ENCODE measurements at places on chromosomes 5 and 9. TPM values are rescaled to one million over a fixed set of nuclear protein-coding genes. Genes with fewer than 3 reads are reported as not detected.

DNA sequence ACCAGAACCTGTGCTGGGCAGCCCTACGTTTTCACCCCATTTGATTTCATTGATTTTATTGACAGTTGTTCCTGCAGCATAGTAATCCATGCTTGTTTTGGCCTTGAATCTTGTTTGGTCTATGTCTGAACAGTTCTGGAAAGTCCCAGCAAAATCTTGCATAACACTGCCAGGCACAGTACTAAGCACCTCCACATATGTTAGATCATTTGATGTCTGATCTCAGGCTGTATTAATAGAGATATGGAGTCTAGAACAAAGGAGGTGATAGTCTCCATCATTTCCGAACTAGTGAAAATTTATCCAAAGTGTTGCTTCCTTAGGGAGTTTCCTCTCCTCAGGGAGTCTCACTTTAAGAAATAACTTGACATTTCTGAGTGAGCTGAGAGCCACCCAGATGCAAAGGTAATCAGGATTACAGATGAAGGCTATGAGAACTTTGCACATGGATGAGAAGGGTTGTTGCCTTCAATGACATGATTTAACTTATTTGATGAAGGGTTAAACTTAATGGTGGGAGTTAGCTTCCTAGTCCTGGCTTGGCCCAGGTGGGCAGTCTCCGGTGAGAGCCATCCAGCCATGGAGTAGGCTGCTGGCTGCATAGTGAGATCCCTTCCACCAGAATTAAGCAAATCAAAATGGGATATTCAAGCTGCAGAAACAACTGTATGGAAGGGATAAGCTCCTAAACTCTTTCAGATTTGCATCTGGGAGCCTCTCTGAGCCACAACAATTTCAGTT lies 173.8 kb upstream of the MVB12B start:
- DNase-seq: no peak

DNA sequence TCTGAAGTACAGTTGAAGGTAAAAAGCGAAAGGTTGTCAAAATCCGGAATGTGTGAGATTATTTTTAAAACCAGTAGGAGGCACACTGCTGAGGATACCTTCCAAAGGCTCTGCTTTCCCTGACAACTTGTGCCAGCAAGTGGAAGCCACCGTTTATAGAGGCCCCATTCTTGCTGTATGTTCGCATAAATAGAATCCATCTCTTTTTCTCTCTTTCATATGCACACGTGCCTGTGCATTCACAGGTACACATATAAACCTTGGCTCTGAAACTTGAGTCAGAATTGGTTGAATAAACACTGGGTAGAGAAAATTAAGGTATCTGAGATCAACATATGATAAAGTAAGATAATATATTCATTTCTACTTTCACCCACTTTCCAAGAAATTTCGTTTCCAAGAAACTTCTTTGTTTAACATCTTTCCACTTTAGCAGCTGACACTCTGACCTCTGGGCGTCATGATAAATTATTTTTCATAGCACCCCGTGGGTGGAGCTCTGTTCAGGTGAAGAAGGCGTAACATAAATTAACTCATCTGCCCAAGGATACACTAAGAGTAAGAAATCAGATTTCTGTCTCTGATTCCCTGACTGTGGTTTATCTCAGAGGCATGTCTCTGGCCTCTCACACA lies 63.7 kb upstream of the RICTOR start:
- no peak for DNase-seq

The FAM78A gene
- 0.59 TPM for total RNA-seq

DNA sequence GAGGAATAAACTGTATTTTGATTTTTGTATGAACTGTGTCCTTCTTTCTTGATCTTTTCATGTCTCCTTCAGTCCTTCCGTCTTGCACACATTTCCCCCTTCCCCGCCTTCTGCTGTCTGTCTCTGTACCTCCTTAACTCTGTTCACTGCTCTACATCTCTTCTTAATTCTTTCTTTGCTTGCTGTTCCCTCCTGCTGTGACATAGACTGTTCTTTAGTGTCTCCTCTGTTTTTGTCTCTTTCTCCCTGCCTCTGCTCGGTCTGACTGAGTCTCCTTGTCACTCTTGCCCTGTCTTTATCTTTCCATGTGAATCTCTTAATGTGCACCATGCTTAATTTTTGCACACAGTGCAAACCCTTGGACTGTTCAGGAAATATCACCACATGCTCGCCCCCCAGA lies 113.0 kb downstream of the TRIM32 start:
- no peak for DNase-seq

GRCh38 chr5:104569621-104570020 lies 1007.0 kb upstream of the NUDT12 start:
- no peak for DNase-seq

The RNF208 gene
- total RNA-seq: 0.29 TPM

The SPATA31E1 gene
- not detected for total RNA-seq

- DNase-seq: peak; percentile 36
Observed at GRCh38 chr5:143002459-143003327, 232.5 kb downstream of the ARHGAP26 start.

GRCh38 chr5:106028314-106028713 lies 1642.4 kb downstream of the EFNA5 start:
- no peak for DNase-seq

DNA sequence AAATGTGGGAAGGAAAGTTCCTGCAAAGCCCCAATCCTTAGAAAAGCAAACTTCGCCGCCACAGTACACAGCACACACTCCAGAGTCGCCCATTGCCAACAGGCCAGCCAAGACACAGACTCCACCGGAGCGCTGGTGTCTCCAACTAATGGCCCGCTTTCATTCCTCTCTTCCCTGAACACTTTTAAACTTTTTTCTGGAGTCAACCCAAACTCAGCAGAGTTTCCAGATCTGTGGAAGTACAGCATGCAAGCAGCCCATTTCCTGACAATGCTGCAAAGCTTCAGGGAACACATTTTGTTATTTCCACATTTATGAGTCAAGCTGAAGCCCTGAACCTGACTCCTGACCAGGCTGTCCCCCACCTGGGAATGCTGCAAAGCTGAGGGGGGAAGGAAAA lies 351.9 kb downstream of the NFIB start:
- no peak for DNase-seq

The ANKDD1B gene
- total RNA-seq: 0.72 TPM

The ABHD17B gene
- total RNA-seq: 21.4 TPM

DNA sequence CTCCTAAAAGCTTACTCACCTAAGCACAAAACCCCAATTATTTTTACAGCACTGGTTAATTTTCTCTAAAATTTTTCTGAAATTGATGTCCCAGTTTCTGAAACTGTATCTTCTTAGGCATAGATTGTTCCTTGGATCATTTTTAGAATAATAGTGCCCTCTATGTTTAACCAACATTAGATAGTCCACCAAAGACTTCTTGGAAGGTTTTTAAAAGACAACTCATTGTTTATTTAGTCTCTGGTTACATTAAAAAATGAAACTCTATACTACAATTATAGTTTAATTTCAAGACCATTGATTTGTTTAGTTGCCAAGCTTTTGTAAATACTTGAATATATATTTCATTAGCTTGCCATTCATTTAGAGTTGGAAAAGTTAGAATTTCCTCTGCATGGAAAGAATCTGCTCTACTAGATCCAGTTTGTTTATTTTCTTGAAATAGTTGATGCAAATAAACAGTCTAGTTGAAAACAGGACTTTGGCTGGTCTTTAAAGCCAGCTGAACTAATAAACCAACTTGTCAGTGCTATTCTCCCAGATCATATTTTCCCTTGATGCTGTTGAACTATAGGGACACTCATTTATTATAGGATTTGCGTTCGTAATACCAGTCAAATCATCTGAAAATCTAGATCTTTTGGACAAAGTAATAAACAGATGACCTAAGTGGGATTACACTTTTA lies 990.5 kb downstream of the TLE1 start:
- no peak for DNase-seq

DNA sequence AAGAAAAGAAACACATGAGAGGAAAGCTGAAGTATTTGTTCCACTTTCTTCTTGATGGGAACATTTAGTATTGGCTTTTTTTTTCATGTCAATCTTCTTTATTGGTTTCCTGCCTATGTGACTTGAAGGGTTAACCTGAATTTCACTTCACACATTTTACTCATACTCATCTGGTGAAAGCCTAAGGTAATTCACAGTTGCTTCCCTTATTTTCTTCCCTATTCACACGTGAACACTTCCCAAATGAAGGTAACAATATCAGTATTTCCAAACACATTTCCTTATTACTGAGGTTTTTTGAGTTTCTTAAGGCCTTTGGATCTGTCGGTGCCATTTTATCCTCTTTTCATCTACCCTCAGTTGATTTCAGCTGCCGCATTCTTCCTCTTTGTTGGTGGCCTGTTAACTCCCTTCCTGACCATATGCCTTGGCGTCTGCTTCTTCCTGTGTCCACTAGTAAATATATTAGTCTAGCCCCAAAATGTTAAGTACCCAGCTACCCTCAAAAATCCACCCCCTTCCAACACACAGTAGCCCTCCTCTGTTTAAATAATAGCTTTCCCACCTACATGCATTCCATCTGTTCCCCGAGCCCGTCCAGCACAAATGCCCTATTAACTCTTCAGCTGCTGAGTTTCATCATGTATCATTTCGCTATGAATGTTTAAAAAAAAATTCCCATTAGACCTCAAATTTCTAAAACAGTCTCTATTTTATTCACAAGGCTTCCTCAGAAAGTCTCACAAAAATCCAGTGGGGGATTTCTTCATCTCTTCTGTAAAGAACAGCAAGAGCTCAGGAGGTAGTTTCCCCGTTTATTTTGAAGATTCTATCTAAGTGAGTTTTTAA lies 97.3 kb downstream of the USP20 start:
- no peak for DNase-seq

- peak; percentile 95 for DNase-seq
Observed at GRCh38 chr5:178230879-178231538, 1.6 kb downstream of the PHYKPL start.

Measured in osteoblast (primary cell).